ENCODE measurements at places on chromosomes 7 and 10.
A peak's percentile ranks its signal among the peaks of the same experiment; 100 is the strongest.

GRCh38 chr7:6438427-6438826 is 9.3 kb downstream of the DAGLB start:
- no peak for DNase-seq

GRCh38 chr10:62666275-62666674 is 138.2 kb upstream of the ADO start:
- DNase-seq, result no peak

- peak; percentile 26 for DNase-seq
These were observed at the start of gene CDK5 for GRCh38 chr7:151057506-151057988. Gene CDK5 (minus strand): TSS chr7:151057897. CDS start chr7:151057848, 49 bp downstream.

DNA sequence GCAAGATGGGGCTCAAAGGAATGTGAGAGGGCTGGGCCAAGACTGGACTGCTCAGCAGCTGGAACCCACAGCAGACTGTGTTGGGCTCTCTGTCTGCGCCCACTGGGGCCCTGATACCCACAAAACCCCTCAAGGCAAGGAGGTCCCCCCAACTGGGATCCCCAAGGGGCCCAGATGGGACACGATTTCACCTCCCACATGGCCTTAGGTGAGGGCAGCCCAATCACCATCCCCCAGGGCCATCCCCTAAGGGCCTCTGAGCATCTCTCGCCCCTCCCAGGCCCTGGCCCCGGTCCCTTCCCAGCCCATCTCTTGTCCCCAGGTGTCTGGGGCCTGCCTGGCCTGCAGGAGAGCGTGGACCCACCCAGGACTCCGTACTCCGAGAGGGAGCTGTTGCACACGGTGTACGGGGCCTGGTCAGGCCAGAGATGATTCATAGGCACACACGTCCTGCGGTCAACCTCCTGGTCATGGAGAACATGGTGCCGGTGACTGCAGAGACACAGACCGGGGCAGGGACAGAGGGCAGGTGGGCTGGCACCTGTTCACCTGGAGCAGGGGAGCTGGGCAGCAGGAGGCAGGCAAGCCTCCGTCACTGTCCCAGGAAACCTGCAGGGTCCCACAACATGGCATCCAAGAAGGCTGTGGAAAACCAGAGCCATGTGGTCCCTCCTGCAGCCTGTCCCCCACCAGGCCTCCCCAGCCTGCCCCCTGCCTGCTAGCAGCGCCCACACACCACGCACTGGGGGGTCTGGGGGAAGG is 21.6 kb downstream of the OGDHL start:
- DNase-seq, result no peak

DNA sequence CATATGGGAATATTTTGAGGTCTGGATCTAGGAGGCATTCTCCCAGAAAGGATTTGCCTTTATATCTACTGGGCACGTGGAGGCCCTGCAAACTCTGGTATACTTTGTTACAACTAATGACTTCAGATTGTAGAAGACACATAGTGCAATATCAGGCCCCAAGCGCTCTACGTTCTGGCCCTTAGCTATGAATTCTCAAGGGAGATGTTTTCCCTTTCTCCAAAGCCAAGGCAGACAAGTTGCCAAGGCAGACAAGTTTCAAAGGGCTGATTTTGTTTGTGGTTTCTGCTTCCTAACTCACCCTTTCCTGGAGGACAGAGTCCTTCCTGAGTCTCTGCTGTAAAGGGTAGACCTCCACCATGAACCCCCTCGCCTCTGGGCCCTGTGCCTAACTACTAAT is 99.4 kb upstream of the CTTNBP2 start:
- no peak for DNase-seq

- DNase-seq, result peak; percentile 62
These were observed at the start of gene VSTM4 for GRCh38 chr10:49115015-49115795. Gene VSTM4 (minus strand): TSS chr10:49115522. CDS start chr10:49115485, 37 bp downstream.

GRCh38 chr10:60958892-60959601 is 15.1 kb upstream of the RHOBTB1 start:
- DNase-seq, result peak; percentile 72

DNA sequence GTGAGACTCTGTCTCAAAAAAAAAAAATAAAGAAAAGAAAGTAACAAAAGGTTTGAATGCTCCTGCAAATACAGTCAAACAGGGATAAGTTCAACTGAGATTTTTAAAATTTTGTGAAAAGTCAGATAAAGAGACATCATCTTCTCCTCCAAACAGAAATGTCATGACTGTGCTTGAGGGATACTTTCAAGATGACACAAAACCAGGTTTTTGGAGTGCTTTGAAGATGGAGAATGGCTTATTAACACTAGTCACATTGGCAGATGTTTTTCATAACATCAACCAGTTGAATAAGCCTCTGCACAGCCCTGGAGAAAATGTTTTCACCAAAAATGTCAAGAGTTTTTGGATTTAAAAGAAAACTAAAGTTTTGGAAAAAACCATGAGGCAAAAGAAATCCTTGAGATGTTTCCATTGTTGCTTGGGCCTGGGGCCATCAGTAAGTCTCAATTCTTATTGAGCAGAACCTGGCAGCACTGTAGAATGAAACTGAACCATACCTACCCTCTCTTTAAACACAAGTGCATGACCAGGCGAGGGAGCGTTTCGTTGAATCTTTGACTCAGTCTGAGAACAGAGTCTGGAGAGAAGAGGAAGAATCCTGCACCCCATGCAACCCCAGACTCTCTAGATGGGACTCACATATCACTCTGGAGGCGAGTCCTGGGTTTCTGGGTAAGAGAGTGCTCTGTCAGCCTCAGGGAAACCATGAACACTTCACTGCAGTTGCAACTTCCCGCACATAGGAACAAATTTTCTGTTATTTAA is 37.4 kb upstream of the PRKCQ start:
- DNase-seq, result no peak

DNA sequence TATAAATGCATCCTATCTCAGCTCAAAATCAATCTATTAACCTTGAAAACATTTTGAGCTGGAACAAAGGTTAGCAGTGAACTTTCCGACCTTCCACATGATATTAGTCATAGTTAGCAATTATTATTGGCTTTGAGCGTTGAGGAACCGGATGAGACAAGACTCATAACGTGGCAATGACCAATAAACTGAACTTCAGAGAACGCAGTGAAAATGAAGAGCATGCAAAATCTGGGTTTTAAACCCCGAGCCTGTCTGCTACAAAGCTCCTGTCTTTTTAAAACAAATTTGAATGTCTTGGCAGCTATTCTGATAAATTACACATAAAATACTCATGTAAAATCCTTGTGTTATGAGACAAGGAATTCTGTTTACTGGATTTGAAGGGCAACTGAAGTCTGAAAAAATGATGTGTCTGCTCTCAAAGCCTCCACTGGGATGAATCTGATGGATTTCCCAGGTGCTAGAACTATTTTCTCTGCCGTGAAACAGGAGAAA is 74.7 kb upstream of the ITGB1 start:
- DNase-seq, result peak; percentile 92

DNA sequence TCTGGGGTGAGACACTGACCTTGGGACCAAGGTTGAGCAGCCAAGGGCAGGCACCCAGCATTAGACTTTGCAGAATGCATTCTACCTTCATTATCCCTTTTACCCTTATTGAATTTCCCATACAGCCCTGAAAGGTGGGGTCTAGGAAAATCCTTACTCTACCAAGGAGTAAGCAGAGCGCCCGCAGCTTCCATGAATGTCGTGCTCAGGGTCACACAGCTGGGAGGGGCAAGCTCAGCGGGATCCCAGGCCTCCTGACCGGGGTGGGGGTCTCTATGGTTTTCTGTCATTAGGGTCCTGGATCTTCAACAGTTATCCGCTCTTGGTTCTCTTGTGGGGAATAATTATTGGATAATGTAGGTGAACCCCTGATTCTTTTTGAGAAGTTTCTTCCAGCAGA is 30.7 kb upstream of the BTBD16 start:
- DNase-seq, result no peak

DNA sequence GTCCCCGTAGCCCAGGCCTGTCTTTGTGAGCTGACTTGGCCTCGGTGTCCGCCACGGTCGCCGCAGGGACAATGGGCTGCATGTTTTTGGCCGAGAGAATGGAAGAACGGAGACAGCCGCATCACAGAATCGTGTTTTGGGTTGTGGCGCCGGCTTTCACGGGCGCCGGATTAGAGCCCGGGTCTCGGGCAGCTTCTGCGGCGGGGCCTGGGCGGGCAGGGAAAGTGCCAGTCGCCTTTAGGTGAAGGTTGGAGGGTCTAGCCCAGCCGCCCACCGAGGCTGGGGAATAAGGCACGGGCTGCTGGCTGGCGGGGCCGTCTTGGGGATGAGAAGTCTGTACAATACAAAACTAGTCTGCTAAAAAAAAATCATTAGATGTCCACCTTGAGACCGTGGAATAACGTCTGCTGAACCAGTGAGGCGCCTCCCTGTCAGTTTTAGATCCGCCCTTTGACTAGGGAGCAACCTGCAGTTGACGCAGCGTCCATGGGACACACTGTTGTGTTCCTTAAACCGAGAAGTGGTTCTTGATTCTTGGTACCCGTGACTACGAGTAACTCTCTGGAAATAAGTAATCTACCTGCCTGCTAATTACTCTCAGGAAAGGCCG is 577 bp downstream of the DNAJB9 start:
- peak; percentile 16 for DNase-seq

GRCh38 chr10:21655236-21655635 is 121.2 kb downstream of the MLLT10 start:
- no peak for DNase-seq

GRCh38 chr10:24914148-24914547 is 38.3 kb downstream of the PRTFDC1 start:
- no peak for DNase-seq

GRCh38 chr7:43278088-43278644 is 165.7 kb downstream of the HECW1 start:
- DNase-seq, result peak; percentile 47

DNA sequence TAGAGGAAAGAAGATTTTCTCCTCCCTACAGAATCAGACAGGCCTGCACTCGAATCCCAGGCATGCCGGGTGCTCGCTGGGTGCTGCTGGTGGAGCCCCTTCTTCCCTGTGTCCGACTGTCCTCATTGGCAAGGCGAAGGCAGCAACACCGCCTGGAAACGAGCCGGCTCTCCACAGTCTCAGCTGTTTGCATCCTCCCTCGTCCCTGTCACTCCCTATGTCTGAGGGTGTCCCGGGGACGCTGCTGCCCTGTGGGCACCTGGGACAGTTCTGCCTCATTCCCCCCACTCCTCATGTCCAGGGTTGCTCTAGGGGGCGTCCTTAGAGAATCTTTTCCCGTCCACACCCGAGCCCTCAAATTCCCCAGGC is 31.6 kb upstream of the TMEM72 start:
- no peak for DNase-seq

GRCh38 chr7:35463751-35464150 is 209.9 kb upstream of the TBX20 start:
- no peak for DNase-seq

GRCh38 chr7:94252971-94253370 is 141.7 kb upstream of the COL1A2 start:
- DNase-seq, result no peak

- peak; percentile 79 for DNase-seq
These were observed 155.4 kb downstream of the NEURL1 start for GRCh38 chr10:103648636-103649532.

GRCh38 chr10:101562231-101562630 is 25.8 kb downstream of the POLL start:
- DNase-seq, result no peak

- DNase-seq, result no peak
These were observed 63.0 kb downstream of the HELLS start for GRCh38 chr10:94608559-94608958.

DNA sequence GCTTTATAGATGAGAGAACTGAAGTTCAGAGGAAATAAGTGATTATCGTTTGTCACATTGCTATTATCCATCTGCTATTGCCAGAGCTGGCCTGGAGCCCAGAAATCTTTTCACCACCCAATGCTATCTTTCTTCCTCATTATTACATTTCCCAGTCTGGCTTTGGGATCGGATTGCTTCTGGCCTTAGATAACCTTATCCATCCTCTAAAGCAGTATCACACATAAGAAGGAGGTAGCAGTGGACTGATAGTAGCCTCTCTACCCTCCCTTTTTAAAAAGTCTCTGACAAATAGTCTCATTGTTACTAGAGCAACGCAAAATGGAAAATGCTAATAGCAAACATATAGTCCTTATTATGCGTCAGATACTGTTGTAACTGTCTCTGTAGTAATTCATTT is 1.3 kb upstream of the CLDN12 start:
- peak; percentile 75 for DNase-seq

DNA sequence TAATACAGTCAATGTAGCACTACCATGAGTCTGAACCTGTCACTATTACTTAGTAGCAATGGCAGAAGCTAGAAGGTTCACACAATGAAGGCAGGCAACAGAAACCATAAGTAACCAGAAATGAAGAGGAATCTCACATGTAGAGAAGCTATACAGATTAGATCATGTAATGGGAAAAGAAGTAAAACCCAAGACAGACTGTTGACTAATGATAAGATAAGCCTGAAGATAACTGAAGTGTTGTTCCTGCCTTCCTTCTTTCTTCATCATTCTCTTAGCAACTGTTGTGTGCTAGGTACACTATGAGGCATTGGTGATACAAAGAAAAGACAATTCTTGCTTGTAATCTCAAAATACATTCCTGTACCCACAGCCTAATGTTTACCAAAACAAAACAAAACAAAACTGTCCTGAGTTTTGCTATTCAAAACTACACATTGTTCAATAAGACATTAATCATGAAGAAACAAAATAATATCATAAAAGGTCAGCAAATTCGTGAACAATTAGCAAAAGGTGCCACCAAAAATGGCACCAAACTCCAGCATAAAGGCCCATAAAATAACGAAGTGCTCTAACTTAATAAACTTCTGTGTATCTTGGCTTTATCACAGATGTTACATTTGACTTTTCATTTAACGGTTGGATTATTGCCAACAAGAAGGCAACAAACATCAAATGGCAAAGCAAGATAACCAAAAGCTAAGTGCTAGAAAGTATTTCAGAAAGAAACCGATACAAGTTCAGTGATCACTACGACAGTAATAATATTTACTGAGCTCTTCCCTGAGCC is 27.1 kb downstream of the ZNF800 start:
- DNase-seq, result no peak

- no peak for DNase-seq
These were observed 37.1 kb upstream of the ZNF32 start for GRCh38 chr10:43685744-43686143.

- DNase-seq, result peak; percentile 34
These were observed 74.0 kb downstream of the SEPTIN7 start for GRCh38 chr7:35874886-35875285.

DNA sequence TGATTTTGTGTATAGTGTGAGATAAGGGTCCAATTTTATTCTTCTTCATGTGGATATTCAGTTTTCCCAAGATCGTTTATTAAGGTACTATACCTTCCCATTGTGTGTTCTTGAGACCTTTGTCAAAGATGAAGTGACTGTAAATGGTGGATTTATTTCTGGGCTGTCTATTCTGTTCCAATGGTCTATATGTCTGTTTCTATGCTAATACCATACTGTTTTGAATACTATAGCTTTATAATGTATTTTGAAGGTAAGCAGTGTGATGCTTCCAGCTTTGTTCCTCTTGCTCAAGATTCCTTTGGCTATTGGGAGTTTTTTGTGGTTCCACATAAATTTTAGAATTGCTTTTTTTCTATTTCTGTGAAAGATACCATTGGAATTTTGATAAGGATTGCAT is 8.7 kb upstream of the VWDE start:
- no peak for DNase-seq

DNA sequence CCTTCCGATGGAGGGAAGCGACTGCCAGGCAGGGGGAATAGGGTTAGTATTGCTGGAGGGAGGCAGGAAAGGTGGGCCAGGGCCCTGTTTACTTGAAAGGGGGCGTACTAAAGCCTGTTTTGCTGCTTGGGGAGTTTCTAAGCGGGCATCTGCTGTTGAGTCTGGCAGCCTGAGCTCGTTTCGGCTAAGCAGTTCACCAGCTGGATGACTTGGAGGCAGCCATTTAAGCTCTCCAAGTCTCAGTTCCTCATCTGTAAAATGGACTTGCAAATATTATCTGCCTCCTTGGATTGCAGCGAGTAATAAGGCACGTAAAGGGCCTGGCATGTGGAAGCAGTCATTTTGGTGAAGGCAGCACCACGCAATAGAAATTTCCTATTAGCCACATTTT is 44.0 kb downstream of the LDB3 start:
- no peak for DNase-seq

Data from fibroblast of skin of right biceps (primary cell).